ENCODE measurements at places on chromosomes 3 and 15.

DNA sequence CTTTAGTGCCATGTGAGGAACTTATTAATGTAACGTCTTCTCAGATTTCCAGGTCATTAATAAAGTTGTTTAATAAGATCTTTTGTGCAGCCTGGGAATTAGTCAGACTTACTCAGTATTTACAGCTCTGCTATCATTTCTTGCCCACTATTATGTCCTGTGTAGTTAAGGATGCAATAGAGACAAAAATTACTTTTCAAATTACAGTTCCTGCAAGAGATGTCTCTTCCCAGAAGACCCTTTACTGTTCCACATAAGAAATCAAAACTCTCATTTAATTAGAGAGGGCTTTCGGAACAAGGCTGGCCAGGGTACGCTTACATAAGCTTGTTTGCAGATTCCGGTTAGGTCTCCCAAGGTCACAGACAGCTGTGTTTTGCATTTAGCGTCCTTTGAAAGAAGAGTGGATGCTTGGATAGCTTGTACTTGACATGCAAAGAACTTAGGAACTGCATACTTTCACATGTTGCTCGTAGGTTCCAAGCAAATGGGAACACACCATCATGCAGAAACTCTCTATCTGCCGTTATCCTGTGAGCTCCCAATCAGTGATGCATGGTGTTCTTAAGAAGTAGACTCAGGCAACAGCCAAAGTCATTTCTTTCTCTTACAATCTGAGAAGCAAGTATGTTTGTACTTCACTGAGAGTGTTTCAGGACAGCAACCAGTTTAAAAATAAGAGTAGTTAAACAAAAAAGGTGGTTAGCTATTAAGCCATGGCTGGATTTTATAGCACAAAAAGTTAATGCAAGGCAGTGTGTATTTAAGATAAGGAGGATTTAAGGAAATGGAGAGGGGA lies 37.4 kb downstream of the FILIP1L start:
- no peak for DNase-seq

DNA sequence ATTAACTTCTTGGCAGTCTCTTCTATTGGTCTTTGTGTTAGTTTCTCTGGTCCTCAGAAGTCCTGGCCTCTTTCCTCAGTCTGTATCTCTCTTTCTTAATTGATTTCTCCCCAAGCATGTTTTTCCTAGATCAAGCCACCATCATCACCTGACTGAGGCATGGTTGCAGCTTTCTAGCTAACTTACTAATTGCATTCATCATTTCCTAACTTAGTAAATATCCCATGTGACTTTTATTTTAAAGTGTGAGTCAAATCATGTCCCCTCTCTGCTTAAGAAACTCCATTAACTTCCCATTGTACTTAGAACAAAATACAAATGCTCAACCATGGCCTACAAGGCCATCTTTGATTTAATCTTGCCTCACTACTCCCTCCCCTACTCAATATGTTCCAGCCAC lies 135.4 kb upstream of the FRMD4B start:
- no peak for DNase-seq

DNA sequence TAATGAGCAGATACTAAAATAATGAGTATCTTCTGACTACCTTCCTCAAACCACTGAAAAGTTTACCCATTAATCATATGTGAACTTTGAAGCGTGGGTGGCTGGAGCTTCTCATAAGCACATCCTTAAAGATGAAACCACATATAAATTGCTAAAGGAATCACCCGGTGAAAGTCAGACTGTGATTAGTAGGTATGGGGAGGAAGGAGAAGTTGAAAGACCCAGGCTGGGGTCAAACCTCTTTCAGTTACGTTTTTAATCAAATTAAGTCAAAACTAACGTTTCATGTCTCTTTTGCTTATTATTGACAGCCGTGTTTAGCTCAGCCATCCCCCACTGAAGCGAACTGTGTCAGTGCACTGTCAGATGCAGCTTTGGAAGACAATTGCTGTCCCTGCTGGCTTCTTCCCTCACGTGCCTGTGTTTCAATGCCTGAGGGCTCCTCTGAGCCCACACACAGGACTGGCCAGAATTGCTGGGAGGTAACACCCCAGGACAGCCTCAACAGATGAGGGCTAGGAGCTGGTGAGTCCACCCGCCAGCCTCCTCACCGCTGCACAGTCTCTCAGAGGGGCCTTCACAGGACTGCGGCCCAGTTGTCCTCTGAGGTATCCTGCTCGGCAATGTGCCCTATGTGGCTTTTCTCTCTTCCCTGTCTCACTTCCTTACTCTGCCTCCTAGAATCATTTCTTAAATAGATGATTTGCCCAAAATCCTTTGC lies 29.3 kb upstream of the SH3BP5 start:
- no peak for DNase-seq

- DNase-seq = no peak
Observed at GRCh38 chr3:32004113-32004765, 22.7 kb downstream of the ZNF860 start.

GRCh38 chr3:14991818-14992612 lies 44.6 kb downstream of the NR2C2 start:
- no peak for DNase-seq

DNA sequence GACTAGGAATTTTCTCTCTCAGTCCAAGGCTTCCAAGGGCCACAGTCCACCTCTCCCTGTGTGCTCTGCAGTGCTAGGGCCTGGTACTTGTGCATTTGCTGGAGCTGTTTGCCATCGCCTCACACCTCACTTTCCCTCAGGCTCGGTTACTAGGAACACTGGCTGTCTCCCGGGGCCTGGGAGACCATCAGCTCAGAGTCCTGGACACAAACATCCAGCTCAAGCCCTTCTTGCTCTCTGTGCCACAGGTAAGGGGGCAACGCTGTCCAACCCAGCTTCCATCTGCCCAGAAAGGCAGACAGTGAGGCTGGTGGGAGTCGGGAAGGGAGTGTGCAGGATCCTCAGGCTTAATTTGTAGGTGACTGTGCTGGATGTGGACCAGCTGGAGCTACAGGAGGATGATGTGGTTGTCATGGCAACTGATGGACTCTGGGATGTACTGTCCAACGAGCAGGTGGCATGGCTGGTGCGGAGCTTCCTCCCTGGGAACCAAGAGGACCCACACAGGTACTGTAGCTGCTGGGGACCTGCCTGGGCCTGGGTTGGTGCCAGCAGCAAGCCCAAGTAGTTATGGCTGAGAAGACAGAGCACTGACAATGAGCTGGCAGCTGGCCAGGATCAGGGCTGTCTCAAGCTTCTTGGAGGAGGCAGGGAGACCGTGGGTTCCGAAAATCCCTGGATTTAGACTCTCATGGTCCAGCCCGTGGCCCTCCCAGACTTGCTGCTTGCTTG lies 3.4 kb downstream of the PPM1M start:
- DNase-seq = no peak

DNA sequence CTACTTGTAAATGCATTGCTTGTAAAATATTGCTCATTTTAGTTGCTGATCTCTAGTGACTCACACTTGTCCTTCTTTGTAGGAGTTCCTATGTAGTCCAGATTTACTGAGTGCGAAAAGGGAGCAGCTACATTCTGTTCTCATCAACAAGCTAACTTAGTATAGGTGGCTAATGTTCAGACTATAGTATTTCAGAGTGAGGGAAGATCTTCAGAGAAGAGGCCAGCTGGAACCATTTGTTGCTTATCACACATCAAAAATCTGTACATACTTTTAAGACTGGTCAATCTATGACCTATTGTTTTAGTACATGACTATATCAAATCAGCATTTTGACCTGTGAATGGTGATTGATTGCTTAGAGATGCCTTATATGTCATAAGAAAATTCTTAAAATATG lies 71.3 kb upstream of the THSD4 start:
- DNase-seq = no peak

DNA sequence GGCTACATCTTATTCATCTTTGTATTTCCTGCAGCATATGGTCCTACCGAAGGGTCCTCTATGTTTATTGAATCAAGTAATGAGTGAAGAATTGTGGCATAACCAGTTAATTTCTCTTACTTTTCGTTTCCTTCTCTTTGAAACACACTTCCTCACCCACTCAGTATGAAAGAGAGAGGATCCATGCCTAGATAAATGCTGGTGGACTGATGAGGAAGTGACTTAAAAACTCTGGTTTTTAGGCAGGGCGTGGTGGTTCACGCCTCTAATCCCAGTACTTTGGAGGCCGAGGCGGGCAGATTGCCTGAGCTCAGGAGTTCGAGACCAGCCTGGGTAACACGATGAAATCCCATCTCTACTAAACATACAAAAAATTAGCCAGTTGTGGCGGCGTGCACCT lies 2.2 kb upstream of the MB21D2 start:
- no peak for DNase-seq

- DNase-seq = no peak
Observed at GRCh38 chr3:164897342-164897741, 181.0 kb downstream of the SI start.

GRCh38 chr3:104717828-104718196 lies 648.9 kb upstream of the ALCAM start:
- no peak for DNase-seq

DNA sequence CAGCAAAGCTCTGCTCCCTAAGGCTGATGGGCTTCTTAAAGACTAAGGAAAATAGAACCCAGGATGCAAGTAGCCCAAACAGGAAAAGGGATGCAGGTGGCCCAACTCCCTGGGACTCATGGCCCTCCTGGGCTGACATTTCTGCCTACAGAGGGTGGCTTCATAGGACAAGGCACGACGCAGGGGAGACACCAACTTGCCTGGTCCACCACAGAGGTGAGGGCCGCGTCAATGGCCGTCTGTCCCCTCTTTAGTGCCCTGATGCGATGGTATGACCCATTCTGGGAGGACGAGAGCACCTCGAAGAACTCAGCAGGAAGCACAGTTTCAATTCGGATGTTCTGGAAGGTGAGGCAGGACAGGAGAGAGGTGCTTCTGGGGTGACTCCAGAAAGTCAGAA lies 44.0 kb downstream of the NUP210 start:
- DNase-seq = no peak

GRCh38 chr3:112734171-112734570 lies 93.2 kb upstream of the CCDC80 start:
- no peak for DNase-seq

GRCh38 chr3:44414517-44415090 lies 62.9 kb downstream of the ZNF445 start:
- DNase-seq = no peak

DNA sequence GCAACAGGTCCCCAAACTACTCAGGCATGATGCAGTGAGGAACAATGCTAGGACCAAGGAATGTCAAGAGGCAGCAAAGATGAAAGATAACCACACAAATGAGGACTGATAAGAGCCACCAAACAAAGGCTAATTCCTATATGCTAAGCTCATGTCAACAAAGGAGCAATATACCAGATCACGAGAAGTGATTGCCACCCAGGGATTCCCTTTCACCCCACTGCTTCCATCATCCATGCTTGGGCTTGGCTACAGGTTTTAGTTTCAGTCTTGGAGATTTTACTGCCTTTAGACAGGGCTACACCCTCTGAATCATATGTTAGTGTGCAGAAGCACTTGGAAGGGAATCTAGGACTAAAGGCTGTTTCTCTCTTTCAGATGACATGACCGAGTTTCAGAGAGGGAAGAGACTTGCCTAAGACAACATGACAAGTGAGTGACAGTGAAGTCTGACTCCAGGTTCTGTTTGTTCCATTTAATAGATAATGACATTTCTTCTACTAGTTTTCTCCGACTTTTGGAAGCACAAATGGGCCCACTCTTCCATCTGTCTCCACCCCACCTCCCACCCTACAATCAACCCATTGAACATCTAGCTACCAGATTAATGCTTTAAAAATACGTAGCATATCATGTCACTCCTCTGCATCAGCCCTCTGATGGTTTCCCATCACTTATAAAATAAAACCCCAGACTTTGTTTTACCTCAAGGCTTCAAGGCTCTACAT lies 173.5 kb upstream of the LRRN1 start:
- no peak for DNase-seq

- DNase-seq = no peak
Observed at GRCh38 chr3:194321693-194322640, 29.2 kb downstream of the CPN2 start.

GRCh38 chr3:153313302-153313965 lies 151.4 kb downstream of the RAP2B start:
- DNase-seq = no peak

DNA sequence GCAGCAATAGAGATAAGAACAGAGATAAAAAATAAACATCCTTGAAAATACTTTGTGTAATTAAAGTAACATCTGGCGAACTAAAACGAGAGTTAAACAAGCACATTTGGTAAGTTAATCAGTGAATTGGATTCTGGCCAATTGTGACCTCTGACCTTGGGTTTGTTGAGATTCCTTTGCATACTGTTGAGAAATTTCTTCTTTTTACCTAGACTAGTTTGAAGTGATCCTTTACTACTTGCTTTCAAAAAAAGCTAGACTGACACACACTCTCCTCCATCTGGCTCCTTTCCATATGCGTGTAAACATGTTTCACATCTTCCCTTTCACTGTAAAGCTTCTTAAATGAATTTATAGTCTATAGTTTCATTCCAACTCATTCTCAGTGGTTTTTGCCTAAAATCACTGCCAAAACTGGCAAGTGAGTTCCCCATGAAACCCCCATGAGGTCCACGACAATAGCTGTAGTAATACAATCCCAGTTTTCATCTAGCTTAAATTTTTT lies 17.3 kb upstream of the GBE1 start:
- DNase-seq = no peak

Measured in NCI-H345 (cell line).